ENCODE measurements at places on chromosomes 11 and 22.

DNA sequence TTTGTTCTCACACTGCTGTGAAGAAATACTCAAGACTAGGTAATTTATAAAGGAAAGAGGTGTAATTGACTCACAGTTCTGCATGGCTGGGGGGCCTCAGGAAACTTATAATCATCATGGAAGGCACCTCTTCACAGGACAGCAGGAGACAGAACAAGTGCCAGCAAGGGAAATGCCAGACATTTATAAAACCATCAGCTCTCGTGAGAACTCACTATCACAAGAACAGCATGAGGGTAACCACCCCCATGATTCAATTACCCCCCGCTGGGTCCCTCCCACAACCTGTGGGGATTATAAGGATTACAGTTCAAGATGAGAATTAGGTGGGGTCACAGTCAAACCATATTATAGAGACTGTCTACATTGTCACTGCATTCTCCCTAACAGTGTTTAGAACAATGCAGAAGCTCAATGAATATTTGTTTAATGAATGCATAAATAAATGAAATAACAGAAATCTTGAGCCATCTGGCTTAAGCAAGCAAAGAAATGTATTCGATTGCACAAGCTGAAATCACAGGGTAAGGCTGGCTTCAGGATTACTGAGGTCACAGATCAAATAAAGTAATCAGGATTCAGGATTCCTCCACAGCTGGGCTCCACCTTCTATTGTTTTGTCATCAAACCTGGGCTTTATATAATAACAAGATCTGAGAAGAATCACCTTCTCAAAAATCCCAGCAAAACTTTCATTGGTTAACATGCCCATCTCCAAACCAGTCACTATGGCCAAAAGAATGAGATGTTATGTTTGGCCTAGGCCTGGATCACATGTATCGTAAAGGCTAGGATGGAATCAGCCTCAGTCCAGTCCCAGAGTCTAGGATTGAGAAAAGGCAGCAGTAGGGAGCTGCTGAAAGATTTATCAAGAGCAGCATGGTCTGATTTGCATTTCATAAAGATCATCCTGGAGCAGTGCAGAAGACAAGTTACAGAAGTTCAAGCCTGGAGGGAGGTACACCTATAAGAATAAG, 137.8 kb upstream of the UBASH3B start:
- no peak for DNase-seq

DNA sequence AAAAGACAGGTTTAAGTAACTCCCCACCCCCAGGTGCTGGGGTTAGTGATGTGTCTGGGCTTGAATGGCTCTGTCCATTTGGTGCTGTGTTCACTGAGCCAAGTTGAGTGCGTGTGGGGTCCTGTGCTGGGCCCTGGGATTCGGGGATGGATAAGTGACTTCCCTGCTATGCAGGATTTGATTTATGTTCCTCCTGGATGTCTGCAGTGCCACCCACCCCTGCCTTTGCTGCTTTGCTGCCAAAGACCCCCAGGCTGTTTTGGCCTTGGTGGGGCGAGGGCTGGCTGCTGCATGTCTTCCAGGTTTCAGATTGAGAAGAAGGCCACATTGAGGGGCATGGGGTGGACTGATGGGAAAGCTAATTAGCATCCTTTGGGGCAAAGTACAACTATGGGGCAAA, 77.9 kb upstream of the PARVG start:
- DNase-seq, result no peak

DNA sequence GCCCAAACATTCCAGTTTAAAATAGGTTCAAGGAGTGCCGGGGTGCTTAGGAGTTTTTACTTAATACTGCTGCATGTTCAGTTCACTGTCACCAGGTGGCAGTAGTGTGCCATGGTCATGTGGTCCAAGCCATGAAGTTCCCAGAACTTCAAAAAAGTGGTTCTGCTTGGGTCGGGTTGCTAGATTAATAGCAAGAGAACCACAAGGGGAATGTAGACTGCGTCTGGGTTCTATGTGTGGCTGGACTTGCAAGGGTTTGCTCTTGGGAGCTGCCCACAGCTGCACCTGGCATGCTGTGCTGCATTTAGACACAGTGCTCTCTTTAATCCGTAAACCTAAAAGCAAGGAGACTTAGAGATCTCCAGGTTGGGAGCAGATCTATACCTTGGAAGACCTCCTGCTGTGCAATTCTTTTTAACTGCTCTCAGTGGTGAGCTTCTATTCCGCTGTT, 6.5 kb upstream of the SPON1 start:
- peak; percentile 89 for DNase-seq

DNA sequence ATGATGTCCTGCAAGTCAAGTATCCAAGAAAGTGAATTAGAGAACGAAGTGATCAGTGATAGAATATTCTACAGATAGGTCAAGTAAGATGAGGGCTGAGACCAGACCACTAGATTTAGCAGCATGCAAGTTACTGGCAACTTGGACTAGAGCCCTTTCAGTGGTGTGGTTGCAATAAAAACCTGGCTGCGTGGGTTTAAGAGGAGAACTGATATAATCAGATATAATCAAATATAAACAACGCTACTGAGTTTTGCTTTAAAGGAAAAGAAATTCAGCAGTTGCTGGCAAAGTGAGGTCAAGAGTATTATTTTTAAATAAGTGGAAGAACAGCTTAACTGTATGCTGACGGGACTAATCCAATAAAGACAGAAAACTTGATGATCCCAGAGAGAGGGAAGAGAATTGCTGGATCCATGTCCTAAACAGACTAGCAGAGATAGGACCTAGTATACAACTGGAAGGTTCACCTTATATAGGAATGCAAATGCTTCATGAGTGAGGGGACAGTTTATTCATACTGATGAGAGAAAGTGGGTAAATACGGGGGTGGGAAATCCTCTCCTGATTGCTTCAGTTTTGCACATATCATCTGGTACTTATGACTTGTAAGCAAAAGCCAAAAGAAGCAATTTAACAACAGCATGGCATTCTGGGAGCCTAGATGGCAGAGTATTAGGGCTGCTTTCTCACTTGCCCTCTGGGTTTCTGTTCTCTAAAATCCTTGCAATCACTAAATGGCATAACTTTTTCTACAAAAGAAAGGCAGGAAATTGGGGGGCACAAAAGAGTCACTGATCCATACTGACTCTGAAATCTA, 146.2 kb downstream of the RBFOX2 start:
- no peak for DNase-seq

GRCh38 chr22:49996518-49997250, 15.9 kb downstream of the IL17REL start:
- no peak for DNase-seq

DNA sequence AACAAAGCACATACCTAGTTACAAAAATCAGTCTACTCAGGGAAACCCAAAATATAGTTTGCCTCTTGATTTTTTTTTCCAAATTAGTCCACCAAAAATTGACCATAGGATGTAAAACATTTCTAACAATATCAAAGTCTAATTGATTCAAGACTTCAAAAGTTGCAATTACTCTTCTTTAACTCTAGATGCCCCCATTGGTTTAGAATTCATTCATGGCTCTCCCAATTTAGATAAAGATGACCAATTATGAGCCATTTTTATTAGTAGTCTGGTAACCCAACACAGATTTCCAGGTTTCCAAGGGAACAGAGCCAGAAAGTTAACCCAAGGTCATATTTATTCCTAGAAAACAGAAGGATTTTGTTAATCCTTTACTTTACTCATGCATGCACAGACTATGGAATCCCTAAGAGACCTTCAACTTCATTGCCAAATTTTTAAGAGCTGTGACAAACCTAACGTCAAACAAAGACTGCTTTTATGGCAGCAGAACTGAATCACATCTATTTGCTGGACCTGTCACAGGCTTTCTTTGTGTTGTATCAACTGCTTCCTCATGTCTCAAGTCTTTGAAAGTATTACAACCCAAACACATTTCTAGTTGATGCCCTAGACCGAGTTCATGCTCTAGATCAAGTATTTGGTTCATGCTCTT, 55.3 kb downstream of the C22orf42 start:
- no peak for DNase-seq

Data from Ammon's horn (tissue), 1 donor.